ENCODE measurements at places on chromosomes 1 and 21.

GRCh38 chr1:12296623-12297022 lies 66.8 kb downstream of the VPS13D start:
- DNase-seq: no peak

- no peak for DNase-seq
Measured at GRCh38 chr1:159090286-159091179, 14.0 kb upstream of the AIM2 start.

DNA sequence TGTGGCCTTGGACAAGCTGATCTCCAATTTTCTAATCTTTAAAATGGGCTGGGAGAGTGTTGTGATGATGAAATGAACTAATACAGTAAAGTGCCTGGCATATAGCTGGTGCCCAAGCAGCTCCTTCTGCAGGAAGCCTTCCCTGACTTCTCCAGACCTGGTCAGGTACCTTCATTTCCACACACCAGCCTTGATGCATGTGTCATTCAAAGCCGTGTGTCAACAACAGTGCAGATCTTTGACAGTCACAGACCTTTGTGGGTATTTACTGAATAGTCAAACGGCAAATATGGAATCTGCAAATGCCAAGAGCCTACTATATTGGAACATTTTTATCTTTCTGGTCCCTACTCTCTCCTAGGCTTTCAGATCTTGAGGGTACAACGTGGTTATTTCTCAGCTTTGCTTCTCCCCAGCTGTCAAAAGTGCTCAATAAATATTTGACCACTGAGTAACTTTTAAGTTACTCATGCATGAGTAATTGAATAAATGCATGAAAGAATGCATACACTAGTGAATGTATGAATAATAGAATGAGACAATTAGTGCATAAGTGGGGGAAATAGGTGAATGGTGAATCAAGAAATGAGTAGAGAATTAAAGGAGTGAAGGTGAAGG lies 75.4 kb downstream of the MDM4 start:
- no peak for DNase-seq

- DNase-seq: no peak
Measured at GRCh38 chr1:38958967-38959366, 17.3 kb upstream of the RHBDL2 start.

DNA sequence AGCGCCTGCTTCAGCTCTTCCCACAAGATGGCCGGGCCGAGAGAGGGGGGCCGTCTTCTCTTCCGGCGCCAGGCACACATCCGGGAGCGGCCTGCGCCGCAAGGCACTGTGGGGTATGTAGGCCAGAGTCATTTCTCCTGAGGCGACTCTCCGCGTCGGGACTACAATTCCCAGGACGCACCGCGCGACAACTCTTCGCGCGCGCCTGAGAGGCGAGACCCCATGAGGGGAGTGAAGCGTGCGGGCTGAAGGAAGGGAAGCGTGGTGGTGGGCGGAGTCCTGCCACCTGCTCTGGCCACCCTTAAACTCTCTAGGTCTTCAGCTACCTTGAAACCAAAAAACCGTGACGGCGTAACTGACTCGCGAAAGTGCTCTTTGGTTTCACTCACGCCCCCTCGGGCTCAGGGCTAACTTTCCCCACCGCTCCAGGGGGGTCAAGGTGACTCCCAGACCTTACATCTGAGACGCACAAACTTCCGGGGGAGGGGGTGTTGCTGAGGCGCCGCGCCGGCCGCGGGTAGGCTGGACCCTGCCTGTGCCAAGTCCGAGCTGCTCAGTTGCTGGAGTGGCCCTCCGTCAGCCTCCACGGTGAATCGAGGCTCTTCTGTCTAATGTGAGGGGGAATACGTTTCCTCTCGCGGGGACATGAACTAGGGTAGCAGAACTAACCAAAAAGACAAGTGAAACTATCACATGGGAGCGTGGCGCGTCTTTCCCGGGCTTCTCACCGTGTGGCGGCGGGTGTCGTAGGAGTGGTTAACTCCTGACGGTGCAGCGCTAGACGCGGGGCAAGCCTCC lies at the start of gene SERBP1:
Gene SERBP1, minus strand, starts transcription at position 45 of the 798 bp plus-strand sequence. CDS start 102 bp downstream, outside the sequence.
- DNase-seq: peak; percentile 95

DNA sequence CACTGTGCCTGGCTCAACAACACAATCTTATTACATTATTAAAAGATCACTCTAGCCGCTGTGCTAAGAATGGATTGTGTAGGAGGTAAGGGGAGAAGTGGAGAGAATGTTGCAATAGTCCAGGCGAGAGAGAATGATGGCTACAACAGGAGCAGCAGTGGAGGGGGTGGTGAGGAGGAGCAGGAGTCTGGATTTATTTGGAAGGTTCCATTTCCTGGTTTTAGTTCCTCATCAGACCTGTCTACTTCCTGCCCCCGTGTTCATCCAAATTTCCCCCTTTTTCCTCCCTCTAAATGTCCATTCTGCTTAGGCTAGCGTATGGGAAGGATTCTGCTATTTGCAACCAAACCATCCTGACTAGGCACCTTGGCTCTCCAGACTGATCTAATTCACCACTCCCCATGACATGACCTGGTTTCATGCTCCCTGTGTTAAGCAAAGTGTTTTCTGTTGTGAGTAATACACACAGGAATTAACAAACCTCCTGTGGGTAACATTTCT lies 35.1 kb upstream of the EYA3 start:
- no peak for DNase-seq

GRCh38 chr1:221801773-221802516 lies 60.1 kb upstream of the DUSP10 start:
- DNase-seq: no peak

All from central memory CD4-positive, alpha-beta T cell (primary cell).